ENCODE measurements at places on chromosomes 1 and 21. TPM values are rescaled to one million over a fixed set of nuclear protein-coding genes. Genes with fewer than 3 reads are reported as not detected.

The SPRR2B gene
- total RNA-seq, result not detected

DNA sequence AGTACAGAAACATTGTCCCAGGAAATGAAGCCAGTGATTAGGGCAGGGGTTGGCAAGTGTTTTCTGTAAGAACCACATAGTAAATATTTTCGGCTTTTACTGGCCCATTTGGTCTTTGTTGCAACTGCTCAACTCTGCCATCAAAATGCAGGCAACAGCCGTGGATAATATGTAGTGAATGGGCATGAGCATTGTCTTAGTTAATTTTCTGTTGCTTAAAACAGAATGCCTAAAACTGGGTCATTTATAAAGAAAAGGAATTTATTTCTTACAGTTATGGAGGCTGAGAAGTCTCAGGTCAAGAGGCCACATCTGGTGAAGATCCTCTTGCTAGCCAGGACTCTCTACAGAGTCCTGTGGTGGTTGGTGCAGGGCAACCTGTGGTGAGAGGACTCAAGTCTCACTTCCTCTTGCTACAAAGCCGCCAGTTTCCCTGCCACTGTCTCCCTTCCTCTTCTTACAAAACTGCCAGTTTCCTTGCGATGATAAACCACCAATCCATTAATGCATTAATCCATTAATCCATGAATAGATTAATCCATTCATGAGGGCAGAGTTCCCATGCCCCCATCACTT, 166.4 kb downstream of the PSMG1 start:
- DNase-seq, result peak; percentile 72
- H3K4me3 ChIP-seq, result no peak overlapping the region
- peaks cover 29% of the 10 kb centered on the region for H3K4me1 ChIP-seq
- H3K36me3 ChIP-seq, result no peaks in the 10 kb centered on the region

GRCh38 chr1:235843461-235843961, 23.2 kb downstream of the LYST start:
- DNase-seq, result no peak
- no peak overlapping the region for H3K4me3 ChIP-seq
- H3K27me3 ChIP-seq, result no peaks in the 10 kb centered on the region
- H3K36me3 ChIP-seq, result no peaks in the 10 kb centered on the region
- H3K4me1 ChIP-seq, result peaks cover 18% of the 10 kb centered on the region

The EXTL1 gene
- total RNA-seq, result 0.24 TPM

DNA sequence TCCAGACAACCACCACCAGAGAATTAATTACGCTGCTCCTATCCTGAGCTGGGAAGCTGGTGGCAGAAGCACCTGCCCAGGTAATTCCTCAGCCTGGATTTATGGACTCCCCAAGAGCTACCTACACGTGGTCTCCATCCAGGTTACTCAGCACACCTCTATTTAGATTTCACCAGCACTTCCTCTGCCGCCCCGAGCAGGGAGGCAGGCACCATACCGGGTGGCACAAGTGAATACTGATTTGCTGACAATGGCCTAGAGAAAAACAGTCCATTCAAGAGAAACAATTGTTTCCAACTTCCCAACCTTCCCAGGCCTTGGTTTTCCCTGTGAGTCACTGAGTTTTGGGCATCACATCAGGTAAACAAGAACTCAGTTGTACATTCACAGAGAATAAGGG, 134.3 kb downstream of the MATN1 start:
- H3K36me3 ChIP-seq, result no peaks in the 10 kb centered on the region
- DNase-seq, result no peak
- H3K4me1 ChIP-seq, result no peaks in the 10 kb centered on the region
- no peak overlapping the region for H3K27ac ChIP-seq
- no peak overlapping the region for H3K4me3 ChIP-seq

- no peak overlapping the region for H3K27ac ChIP-seq
- no peaks in the 10 kb centered on the region for H3K4me1 ChIP-seq
- H3K36me3 ChIP-seq, result no peaks in the 10 kb centered on the region
- DNase-seq, result no peak
- no peaks in the 10 kb centered on the region for H3K27me3 ChIP-seq
- H3K4me3 ChIP-seq, result no peak overlapping the region
Measured at GRCh38 chr1:232372841-232373440, 257.0 kb downstream of the SIPA1L2 start.

DNA sequence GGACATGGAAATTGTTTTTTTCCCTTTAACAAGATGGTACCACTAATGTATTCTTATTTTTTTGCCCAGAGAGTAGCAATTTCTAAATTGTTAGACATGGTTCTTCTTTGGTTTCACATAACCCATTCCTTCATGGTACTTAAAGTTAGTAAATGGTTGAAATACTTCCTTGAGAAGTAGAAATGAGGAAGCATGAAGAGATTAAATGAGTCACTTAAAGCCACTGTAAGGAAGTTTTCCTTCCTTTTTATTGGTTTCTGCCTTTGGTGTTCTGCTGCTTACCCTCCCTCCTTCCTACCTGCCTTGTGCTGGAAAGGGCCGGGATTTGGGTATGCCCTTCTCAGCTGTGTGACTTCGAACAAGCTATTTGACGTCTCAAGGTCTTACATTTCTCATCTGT, 101.0 kb downstream of the KIF26B start:
- DNase-seq, result no peak
- peaks cover 12% of the 10 kb centered on the region for H3K4me1 ChIP-seq
- no peak overlapping the region for H3K27ac ChIP-seq
- H3K4me3 ChIP-seq, result no peak overlapping the region

- H3K27me3 ChIP-seq, result no peaks in the 10 kb centered on the region
- no peak for DNase-seq
- no peak overlapping the region for H3K4me3 ChIP-seq
- H3K4me1 ChIP-seq, result no peaks in the 10 kb centered on the region
- H3K27ac ChIP-seq, result no peak overlapping the region
- no peaks in the 10 kb centered on the region for H3K36me3 ChIP-seq
Measured at GRCh38 chr1:245923215-245923614, 583.9 kb downstream of the SMYD3 start.
